Sigmoid colon (tissue), 7 donors: ENCODE measurements at places on chromosomes 3 and 15. TPM values are rescaled to one million over a fixed set of nuclear protein-coding genes. Genes with fewer than 3 reads are reported as not detected.
A peak's percentile ranks its signal among the peaks of the same experiment; 100 is the strongest.

Gene GOLGA6L9
- total RNA-seq, result 4.5 TPM

GRCh38 chr3:42831321-42831713, 22.1 kb downstream of the ACKR2 start:
- peak; percentile 79 for DNase-seq

- no peak for DNase-seq
Measured at GRCh38 chr15:89781891-89782618, 5.9 kb downstream of the MESP2 start.

- no peak for DNase-seq
Measured at GRCh38 chr3:14280326-14280725, 101.7 kb downstream of the LSM3 start.
